NCI-H460 (cell line): ENCODE measurements at places on chromosomes 16 and 17. TPM values are rescaled to one million over a fixed set of nuclear protein-coding genes. Genes with fewer than 3 reads are reported as not detected.

The KCNG4 gene
- 0.02 TPM in 1 of 2 replicates, not detected in the other for total RNA-seq

The ARHGAP23 gene
- 11.2 and 18.5 TPM in 2 replicates for total RNA-seq

The CAPNS2 gene
- not detected in 2 replicates for total RNA-seq

The IGFBP4 gene
- total RNA-seq, result 7.2 and 10.8 TPM in 2 replicates

The HOXB6 gene
- 11.6 and 13.7 TPM in 2 replicates for total RNA-seq

The NRN1L gene
- 0.87 and 1.9 TPM in 2 replicates for total RNA-seq

The CFAP119 gene
- total RNA-seq, result 2.2 and 4.6 TPM in 2 replicates

The DRC3 gene
- total RNA-seq, result 0.40 and 0.63 TPM in 2 replicates

DNA sequence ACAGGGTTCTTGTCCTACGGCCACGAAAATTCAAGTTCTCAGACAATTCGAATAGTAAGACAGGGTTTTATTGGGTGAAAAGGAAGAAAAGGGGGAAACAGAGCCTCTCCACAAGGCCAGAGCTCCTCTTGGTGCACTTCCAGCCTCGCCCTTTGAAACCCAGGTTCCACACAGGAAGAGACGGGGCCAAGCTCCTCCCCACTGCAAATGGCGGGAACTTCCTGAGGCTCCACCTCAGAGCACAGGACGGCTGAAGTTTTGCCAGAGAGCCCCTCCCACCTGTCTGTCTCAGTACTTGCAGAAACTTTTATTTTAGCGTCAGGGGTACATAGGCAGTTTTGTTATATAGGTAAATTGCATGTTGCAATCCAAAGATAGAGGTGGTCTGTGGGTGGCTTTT, 165.7 kb upstream of the CDH8 start:
- DNase-seq, result no peak

DNA sequence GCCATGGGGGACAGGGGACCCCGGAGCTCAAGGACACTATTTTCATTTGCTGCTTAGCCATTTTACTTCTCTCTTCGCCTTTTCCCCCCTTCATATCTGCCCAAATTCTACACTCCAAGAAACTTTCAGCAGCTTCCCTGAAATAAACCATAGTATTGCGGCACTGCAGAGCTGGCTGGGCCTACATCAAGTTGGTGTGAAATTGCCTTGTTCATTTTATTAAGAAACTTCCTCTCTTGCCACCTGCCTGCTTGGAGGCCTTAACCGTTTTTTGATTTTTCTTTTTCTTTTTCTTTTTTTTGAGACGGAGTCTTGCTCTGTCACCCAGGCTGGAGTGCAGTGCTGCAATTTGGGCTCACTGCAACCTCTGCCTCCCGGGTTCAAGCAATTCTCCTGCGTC, 7.4 kb upstream of the CPNE2 start:
- no peak for DNase-seq

DNA sequence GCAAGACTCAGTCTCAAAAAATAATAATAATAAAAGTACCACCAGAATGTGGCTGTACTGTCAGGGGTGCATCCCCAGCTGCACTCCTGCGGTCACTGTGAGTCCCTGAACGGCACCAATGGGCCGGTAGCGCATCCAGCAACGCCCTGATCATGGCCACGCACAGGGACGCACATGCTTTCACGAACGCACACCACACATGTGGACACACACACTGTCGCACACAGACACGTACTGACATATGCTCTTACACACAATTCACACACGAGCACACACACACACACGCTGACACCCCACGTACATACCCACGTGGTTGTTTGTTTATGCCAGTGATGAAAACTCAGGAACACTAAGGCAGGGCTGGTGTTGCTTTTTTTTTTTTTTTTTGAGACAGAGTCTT, 21.8 kb downstream of the DOC2B start:
- no peak for DNase-seq

DNA sequence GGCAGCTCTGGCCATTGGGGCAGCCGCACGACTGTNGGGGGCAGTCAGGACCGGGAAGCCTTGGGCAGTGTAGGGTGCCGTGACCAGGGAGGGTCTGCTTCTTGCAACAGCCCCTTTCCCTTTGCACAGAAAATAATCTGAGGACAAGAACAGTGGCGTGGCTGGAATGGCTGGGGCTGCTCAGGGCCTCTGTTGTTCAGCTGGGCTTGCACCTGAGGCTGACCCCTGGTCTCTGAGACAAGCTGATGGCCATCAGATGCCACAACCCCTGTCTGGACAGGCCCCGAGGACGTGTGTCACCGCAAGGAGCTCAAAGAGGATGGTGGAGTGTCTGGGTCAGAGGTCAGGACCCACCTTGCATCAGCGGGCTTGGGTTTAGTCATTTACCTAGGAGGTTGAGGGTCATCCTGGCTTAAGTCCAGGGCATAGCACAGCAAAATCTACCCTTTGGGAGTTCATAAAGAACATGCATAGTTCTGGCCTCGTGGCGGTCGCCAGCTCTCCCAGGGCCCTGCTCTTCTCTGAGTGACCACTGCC, 46.9 kb downstream of the METRNL start:
- no peak for DNase-seq

DNA sequence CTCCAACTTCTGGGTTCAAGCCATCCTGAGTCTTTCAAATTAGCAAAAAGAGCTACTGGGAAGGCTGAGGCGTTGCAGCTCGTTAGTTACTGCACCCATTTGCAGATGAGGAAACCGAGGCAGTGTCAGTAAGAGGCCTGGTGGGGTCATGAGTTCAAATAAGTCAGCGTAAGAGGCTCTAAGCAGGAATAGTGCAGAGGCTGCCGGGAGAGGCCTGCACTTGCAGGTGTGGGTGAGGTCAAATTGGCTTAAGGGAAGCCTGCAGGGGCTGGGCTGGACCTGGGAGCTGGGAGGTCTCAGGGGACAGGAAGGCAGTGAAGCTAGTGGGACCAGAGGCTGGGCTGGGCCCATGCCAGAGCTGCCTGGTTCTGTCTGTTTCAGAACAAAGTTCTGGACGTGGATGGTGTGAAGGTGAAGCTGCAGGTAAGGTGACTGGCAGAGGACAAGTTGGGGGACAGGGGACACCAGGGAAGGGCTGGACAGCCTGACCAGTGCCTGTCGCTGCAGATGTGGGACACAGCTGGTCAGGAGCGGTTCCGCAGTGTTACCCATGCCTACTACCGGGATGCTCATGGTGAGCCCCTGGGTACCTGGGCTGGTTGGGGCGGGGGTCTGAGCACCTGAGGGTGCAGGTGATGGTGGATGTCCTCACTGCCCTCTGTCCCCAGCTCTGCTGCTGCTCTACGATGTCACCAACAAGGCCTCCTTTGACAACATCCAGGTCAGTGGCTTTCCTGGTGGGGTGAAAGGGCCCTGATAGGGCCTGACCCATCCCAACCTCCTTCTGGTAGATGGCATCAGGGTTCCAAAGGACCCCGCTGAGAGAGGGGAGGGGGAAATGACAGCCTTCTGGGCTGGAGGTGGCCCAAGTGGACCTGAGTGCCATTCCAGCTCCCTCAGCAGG, 3.0 kb downstream of the RAB26 start:
- no peak for DNase-seq

DNA sequence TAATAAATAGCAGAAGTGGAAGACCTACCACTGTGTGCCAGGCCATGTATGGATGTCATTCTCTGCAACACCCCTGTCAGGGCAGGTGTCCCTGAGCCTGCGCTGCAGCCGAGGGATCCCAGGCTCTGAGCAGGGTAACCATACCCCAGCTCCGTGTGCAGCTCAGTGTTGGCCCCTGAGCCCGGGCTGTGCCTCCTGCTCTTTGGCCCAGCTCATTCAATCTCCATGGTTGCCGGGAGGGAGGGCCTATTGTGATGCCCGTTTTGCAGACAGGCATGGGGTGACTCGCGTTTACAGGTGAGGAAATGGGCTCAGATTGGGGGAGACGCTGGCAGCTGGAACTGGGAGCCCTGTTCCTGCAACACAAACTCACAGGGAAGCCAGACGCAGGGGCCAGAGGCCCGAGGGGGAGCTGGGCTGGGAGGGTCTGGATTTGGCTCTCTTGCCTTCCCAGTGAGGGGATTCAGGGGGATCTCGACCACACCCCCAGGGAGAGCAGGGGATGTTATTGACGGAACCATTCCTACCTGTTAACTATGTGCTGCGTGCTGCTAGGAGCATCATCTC, 190.5 kb downstream of the IRF8 start:
- DNase-seq, result no peak

DNA sequence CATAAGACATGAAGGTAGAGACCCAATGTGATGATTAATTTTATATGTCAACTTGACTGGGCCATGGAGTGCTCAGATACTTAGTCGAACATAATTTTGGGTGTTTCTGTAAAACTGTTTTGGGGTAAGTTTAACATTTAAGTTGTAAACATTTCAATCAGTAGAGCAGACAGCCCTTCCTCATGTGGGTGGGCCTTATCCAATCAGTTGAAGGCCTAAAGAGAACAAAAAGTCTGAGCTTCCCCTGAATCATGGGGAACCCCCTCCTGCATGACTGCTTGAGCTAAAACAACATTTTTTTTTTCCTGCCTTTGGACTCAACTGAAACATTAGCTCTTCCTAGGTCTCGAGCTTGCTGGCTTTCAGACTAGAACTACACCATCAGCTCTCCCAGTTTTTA, 327.3 kb upstream of the SOX9 start:
- no peak for DNase-seq

DNA sequence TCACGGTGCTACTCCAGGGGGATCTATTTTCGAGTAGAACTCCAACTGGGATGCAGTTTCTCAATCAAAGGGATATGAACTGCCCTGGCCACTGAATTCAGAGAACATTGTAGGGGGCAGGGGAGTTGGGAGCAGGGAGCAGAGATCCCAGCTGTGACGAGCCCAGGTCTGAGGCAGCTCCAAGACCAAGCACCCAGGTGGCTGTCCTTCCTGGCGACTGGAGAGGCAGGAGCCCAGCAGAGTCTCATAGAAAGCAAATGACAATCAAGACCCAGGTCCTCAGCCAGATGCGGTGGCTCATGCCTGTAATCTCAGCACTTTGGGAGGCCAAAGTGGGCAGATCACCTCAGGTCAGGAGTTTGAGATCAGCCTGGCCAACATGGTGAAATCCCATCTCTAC, 60.1 kb downstream of the TK2 start:
- DNase-seq, result no peak

DNA sequence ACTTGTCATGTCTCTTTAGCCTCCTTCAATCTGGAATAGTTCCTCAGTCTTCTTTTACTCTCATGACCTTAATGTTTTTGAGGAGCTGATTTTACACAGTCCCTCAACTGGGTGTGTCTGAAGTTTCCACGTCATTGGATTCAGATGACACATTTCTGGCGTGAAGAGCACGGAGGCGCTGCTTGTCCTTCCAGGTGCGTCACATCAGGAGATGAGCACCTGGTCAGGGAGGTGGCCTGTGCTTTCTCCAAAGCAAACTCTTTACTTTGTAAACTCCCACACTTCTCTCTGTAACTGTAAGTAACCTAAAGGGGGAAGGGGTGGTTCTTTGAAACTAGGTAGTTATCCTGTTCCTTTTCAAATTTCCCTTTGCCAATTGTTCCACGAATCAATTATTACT, 52.5 kb upstream of the MNT start:
- DNase-seq, result peak; percentile 16

DNA sequence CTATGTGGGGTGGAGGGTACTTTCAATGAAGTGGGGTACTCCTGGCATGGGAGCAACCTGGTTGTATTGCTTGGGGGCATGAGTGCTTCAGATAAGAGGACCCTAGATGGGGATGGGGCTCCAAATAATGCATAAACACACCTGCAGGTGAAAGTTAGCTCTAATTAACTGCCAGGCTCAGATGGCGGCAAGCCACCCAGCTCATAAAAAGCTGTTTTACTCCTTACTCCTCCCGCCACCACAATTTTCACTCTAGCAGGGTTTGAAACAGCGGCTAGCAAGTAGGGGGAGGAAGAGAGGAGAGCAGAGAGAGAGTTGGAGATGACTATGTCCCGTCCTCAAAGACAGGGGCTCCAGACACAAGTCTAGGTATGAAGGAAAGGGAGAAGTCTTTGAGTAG, 117.7 kb upstream of the WSCD1 start:
- no peak for DNase-seq

- no peak for DNase-seq
Measured at GRCh38 chr17:27049104-27049784, 244.7 kb upstream of the WSB1 start.

DNA sequence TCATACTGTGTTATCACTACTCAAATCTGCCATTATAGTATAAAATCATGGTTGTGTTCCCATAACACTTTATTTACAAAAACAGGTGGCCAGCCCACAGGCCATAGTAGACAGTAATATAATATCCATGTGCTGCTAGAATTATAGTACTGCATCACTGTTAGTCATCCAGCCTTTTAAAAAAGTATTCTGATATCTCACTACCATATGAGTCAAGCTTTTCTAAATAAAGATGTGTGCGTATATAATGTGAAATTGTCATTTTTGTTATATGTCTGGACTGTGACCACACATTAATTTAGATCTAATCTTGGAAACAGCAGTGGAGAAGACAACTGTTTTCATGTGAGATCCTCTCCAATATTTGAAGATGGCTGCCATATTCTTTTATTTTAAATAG, 1049.1 kb upstream of the GOT2 start:
- DNase-seq, result no peak

DNA sequence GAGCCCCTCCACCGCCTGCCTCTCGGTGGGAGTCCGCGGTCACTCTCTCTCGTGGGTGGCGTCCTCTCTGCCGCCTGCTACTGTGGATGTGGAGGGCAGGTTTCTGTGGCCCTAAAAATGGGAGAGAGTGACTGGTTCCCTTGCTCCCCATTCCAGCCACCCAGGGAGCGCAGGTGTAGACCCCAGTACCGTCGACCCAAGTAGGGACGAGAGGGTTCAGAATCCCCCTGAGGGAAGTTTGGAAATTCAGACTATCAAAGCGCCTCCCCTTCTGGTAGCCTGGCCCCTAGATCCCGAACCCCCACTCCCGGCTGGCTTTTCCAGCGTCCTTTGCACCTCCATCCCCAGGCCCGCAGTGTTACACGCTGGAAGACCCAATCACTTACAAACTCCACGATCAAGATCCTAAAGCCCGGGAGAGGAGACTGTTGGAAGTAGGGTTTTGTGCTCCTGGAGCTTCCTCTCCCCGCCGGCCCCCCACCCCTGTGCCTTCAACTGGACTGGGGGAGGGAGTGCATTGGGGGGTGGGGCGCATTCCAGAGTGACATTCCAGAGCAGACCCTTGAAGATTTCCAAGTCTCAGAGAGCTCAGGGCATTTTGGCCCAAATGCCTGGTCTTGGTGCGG, 991 bp downstream of the GPRC5C start:
- DNase-seq, result no peak

- peak; percentile 47 for DNase-seq
Measured at GRCh38 chr16:69443927-69444631, 19.7 kb downstream of the CYB5B start.

- DNase-seq, result no peak
Measured at GRCh38 chr17:54280741-54281140, 458.0 kb downstream of the KIF2B start.
